Activated naive CD4-positive, alpha-beta T cell (primary cell): ENCODE measurements at places on chromosomes 2 and 18.

DNA sequence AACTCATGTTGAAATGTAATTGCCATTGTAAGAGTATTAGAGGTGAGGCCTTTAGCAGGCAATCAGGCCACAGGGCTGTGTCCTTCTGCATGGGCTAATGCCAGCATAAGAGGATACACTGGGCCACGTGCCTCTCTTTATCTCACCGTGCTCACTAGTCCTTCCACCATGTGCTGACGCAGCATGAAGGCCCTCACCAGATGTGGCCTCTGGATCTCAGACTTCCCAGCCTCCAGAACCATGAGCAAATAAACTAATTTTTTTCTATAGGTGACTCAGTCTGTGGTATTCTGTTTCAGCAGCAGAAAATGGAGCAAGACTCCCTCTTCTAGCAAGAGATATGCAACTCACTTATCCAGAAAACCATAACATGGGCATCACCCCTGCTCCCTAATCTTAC lies 149.7 kb upstream of the ZNF236 start:
- no peak for DNase-seq

GRCh38 chr2:139293992-139294548 lies 513.9 kb upstream of the NXPH2 start:
- DNase-seq = no peak

GRCh38 chr2:134513465-134513804 lies 205.4 kb downstream of the TMEM163 start:
- DNase-seq = no peak

GRCh38 chr2:29146197-29146596 lies 31.0 kb downstream of the CLIP4 start:
- no peak for DNase-seq

GRCh38 chr18:8619835-8620577 lies 10.8 kb downstream of the RAB12 start:
- no peak for DNase-seq

DNA sequence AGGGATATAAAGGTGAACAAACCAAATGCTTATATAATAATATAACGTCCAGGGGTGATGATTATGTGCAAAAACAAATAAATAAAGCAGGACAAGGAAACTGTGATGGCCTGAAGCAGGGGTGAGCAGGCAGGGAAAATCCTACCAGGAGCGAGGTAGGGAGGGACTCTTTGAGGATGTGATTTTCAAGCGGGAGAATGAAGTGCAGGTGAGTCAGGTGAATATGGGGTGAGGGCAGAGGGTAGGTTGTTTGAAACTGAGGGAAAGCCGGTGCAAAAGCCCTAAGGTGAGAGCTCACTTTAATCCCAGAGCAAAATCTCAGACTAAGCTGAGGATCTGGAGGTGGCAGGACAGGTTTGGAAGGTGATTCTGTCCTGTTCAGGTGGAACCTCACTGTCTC lies 40.7 kb downstream of the CYP26B1 start:
- DNase-seq = no peak

DNA sequence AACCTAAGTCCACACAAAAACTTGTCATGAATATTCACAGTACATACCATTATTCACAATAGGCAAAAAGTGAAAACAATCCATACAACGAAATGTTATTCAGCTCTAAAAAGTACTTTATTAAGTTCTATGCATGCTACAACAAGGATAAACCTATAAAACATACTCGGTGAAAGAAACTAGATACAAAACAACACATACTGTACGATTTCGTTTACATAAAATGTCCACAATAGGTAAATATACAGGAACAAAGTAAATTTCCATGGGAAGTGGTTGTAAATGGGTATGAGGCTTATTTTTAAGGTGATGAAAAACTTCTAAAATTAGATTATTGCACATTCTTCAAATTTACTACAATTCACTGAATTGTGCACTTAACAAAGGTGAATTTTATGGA lies 8.0 kb downstream of the DSC3 start:
- no peak for DNase-seq

- no peak for DNase-seq
Measured at GRCh38 chr2:10353931-10354330, 51.2 kb downstream of the HPCAL1 start.

GRCh38 chr2:233350708-233351107 lies 3.6 kb upstream of the DGKD start:
- DNase-seq = no peak

- no peak for DNase-seq
Measured at GRCh38 chr2:85537600-85538506, 1.1 kb upstream of the MAT2A start.

DNA sequence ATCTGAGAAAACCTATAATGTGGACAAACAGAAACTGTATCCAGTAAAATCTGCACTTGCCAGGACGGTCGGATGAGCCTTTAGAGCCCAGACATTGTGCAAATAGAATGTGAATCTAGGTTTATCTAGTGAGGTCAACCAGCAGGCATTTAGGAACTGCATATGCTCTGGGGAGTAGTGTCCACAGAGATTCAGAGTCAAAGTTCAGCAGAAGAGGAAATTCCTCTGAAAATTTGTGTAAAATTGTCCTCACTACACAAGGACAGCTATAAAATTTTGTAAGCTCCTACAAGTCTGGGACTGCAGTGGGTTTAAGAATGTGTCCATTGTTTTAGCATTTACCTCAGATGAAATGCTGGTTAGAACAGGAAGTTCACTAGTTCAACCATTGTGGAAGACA lies 9.8 kb upstream of the NDUFV2 start:
- DNase-seq = no peak

GRCh38 chr2:105812180-105813044 lies 67.7 kb downstream of the NCK2 start:
- no peak for DNase-seq

- no peak for DNase-seq
Measured at GRCh38 chr18:36867056-36867455, 38.1 kb downstream of the KIAA1328 start.

GRCh38 chr18:72922895-72923294 lies 55.1 kb upstream of the NETO1 start:
- DNase-seq = no peak

GRCh38 chr2:61090386-61090921 lies 24.8 kb downstream of the SANBR start:
- DNase-seq = no peak

DNA sequence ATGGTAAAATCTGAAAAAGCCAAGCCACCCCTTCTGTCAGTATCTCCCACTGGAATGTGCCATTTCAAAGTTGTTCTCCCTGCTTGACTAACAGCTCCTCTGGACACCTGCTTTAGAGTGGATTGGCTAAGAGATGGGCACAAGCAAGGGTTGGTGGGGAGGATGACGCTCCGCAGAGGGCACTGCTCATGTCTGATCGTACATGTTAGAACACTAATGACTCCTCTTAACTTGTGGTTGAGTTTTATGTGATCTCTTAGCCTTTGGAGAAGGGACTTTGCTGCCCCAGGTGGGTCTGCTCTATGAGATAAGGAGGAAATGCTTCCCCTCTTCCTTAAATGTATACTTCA lies 8.2 kb upstream of the KIAA2012 start:
- no peak for DNase-seq

GRCh38 chr2:161796192-161796591 lies 172.0 kb downstream of the SLC4A10 start:
- DNase-seq = no peak

GRCh38 chr18:42893977-42894376 lies 221.5 kb downstream of the RIT2 start:
- no peak for DNase-seq

DNA sequence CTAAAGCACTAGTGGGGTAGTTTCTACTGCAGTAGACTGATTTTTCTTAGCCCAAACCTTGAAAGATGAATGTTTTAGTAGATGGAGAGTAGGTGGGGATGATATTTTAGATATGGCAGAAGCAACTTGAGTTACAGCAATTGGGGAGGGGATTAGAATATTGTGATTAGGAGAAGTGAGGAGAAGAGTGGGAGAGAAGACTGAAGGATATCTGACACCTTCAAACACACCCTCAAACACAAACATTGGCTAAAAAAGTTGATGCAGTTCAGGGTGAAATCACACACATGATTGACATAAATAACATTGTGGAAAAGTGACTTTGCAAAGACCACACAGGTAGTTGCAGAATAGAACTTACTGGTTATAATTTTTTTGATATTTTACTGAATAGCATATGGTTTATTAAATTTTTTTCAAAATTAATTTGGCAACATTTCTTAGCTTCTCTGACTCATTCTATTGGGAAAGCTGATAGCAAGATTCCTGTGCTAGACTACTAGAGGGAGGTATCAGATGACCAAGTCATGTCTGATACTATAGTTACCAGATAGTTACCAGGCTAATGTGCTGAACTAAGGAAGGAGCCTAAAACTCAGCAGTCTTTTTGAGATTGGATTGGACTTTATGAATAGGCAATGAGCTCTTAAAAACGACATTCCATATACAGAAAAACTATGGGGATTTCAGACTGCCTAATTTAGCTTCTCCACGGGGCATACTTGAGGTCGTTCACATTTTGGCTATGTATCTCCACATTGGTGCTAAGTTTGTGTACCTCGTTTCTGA lies 73.0 kb downstream of the ACTR3 start:
- DNase-seq = no peak

DNA sequence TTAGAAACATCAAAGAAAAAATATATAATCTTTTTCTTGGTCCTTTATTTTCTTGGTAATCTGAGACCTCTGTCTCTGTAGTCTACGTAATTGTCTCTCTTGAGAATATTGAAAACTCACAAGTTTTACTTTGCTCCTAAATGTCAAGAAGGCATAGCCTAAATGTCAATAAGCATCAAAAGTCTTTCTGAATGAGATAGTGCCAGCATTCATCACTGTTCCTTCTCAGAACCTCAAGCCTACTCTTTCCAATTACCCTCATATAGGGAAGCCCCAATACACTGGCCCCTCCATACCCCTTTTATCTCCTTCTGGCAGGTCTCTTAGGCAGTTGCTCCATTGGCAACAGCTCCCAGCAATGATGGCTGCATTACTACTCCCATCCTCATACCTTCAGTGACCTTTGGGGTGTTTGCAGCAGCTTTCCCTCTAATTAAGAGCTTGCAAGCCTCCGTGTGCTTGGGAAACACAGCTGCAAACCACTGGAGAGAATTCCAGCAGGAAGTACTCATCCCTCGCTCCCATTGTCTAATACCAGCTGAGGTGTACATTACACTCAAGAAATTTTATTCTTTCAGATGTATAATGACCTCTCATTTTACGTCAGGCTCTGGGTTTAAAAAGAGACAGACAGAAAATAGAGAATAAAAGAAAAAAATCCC lies 95.8 kb downstream of the KYNU start:
- no peak for DNase-seq

- DNase-seq = no peak
Measured at GRCh38 chr2:146037334-146037870, 1517.5 kb upstream of the ZEB2 start.

- no peak for DNase-seq
Measured at GRCh38 chr2:85324639-85325465, 2.9 kb downstream of the TGOLN2 start.

DNA sequence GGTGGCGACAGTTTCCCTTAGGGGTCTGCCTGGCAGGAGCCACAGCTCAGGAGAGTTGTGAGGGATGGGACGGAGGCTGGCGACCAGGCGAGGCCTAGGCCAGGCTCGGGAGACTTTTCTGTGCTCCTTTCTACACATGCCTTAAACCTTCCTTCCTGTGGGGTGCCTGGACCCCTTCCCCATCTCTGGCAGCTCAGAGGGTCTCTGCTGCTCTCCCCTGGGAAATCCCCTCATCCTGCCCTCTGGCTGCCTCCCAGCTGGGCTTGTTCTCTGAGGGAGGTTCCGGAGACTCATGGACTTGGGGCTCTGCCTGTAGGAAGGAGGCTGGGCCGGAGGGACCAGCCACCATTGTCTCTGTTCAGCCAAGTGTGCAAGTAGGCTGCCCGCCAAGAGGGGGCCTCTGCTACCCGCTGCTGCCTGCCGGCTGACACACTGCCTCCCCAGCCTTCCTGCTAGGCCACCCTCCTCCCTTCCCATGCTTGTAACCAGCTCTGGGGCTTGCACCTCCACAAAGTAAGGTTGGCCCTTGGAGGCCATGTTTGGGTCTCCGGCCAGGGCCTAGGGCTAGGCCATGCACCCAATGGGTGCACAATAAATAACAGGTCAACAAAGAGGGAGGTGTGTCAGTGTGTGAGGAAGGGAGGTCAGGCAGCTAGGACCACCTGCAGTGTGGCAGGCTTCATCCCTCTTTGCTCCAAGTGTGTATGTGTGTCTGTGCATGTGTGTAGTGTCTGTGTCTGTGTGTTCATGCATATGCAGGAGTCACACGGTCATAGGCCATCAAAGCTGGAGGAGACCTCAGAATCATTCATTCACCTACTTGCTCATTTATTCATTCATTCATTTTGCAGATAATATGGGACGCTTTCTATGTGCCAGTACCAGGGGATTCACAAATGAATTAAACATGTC lies 28.8 kb downstream of the PSD4 start:
- DNase-seq = no peak

DNA sequence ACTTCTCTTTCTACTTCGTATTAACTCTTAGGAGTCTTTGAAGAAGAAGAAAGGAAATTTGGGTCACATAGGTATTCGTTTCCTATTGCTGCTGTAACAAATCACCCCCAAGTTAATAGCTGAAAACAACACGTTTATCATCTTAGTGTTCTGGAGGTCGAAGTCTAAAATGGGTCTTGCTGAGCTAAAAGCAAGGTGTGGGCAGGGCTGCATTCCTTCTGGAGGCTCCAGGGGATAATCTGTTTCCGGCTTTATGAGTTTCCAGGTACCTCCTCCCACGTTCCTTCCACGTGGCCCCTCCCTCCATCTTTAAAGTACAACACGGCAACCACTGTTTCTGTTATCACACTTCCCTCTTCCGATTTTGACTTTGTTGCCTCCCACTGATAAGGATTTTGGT lies 233.5 kb upstream of the RBBP8 start:
- DNase-seq = no peak

GRCh38 chr2:197071790-197072436 lies 145.4 kb upstream of the PGAP1 start:
- DNase-seq = no peak

DNA sequence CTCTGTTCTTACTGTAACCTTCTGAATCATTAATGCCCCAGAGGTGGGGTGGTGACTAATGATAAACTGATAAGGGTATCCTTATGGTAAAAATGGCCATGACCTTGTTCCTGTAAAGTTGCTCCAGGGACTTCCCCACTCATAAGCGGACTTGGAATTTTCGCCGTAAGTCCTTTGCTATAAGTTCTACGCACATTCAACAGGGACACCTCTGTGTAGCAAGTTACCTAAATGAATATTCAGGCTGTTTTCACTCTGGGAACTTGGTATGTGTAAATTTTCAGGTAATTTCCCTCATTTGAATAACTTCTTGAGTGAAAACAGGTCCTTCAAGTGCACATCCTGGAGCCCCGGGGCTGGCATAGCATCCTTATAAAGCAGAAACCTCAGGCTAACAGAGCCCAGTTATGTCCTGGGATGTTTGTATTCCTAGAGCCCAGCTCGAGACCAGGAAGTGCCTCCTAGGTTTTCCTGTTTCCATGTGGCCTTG lies 9.4 kb upstream of the AGFG1 start:
- DNase-seq = no peak

DNA sequence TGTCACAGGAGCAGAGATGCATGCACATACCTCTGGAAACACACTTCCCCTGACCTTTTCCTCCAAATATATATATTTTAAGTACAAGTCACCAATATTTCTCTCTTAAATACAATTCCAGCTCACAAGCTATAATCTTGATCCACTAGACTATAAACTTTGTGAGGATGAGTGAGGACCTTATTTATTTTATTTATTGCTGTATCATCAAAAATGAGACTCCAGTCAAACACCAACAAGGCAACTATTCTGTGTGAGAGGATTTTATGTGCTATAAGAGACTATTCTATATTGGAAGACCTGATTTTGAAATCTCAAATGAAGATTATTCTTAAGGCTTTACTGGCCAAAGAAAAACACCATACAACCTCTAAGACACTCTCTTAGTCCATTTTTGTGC lies 1352.2 kb downstream of the SUCLG1 start:
- no peak for DNase-seq

- DNase-seq = no peak
Measured at GRCh38 chr2:226399006-226399405, 400.6 kb downstream of the IRS1 start.
